ENCODE measurements at places on chromosomes 7 and 10.
A peak's percentile ranks its signal among the peaks of the same experiment; 100 is the strongest.

- no peak for DNase-seq
Measured at GRCh38 chr10:109912335-109913281, 10.7 kb downstream of the XPNPEP1 start.

GRCh38 chr7:34086064-34086463 is 180.7 kb downstream of the BMPER start:
- no peak for DNase-seq

DNA sequence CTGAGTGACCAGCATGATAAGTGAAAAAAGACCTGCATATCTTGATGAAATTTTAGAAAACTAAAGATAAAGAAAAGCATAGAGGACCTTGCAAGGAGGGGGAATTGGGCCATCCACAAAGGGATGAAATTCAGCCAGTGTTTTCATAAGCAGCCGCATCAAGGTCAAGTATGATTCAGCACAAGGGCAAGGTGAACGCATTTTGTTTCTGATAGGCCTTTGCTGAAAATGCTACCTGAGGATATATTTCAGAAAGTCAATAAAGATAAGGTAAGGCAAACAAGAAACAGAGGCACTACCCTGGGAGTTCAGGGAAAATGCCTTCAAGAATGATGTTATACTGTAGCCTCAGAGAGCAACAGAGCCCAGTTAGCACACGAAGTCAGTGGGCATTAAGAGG is 55.0 kb upstream of the SHH start:
- no peak for DNase-seq

- no peak for DNase-seq
Measured at GRCh38 chr10:70853457-70853856, 34.9 kb downstream of the PCBD1 start.

GRCh38 chr10:124735491-124736286 is 8.5 kb downstream of the FAM53B start:
- DNase-seq = no peak

- DNase-seq = no peak
Measured at GRCh38 chr7:21884496-21884895, 61.2 kb downstream of the CDCA7L start.

- no peak for DNase-seq
Measured at GRCh38 chr7:91045606-91046005, 218.6 kb upstream of the FZD1 start.

- no peak for DNase-seq
Measured at GRCh38 chr7:57789130-57789529, 339.2 kb downstream of the ZNF716 start.

GRCh38 chr7:30169579-30169978 is 34.8 kb downstream of the MTURN start:
- DNase-seq = no peak

DNA sequence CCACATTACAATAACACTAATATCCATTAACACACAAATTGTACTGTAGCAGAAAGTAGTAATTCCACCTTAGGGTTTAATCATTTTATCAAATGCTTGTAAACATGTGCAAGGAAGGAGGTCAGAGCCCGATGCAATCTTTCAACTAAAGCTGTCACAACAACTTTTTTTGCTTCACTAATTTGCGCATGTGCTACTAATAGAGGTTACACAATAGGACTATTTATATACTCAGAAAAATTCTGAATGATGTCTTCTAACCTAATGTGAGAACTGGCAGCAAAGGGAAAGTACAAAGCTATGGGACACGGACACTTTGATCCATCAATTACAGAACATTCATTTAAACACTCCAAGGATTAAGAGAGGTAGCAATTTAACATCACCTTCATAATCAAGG is 244.4 kb downstream of the CHCHD3 start:
- no peak for DNase-seq

DNA sequence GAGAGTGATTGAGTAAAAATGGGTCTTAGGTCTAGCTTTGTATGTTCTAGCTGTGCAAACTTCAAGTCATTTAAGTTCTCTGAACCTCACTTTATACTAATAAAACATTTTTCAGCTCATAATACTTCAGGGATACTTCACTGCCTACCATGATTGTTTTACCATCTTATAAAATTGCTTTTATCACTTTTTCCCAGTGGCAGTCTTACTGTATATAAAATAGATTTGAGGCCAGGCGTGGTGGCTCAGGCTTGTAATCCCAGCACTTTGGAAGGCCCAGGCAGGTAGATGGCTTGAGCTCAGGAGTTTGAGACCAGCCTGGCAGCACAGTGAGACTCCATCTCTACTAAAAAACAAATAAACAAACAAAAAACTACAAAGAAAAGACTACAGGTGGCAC is 17.4 kb downstream of the FGL2 start:
- DNase-seq = no peak

- DNase-seq = no peak
Measured at GRCh38 chr10:49541762-49542161, 2.8 kb upstream of the ERCC6 start.

- no peak for DNase-seq
Measured at GRCh38 chr10:78535716-78536218, 502.1 kb downstream of the RPS24 start.

DNA sequence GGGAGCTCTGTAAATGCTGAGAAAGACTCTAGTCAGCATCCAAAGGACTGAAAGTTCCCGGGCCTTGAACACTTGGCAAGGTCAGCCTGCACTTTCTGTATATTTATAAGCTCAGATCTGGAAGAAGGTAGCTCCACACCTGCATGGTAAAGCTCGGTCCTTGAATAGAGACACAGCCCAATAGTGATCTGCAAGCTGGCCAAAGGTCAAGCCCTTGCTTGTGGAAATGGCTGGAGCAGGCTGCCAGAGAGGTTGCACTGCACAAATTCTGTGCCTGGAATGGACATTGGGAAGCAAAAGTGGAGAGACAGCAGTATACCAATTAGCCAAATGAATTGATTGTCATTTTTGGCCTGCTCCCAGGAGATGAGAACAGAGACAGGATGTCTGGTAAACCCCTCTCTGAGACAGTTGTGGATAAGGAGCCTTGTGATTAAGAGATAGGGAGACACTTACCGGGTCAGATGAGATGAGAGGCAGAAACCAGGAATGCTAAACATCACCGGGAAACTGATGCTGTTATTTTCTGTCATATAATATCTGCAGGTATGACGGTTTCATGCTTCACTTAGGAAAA is 8.0 kb upstream of the FRA10AC1 start:
- DNase-seq = no peak

DNA sequence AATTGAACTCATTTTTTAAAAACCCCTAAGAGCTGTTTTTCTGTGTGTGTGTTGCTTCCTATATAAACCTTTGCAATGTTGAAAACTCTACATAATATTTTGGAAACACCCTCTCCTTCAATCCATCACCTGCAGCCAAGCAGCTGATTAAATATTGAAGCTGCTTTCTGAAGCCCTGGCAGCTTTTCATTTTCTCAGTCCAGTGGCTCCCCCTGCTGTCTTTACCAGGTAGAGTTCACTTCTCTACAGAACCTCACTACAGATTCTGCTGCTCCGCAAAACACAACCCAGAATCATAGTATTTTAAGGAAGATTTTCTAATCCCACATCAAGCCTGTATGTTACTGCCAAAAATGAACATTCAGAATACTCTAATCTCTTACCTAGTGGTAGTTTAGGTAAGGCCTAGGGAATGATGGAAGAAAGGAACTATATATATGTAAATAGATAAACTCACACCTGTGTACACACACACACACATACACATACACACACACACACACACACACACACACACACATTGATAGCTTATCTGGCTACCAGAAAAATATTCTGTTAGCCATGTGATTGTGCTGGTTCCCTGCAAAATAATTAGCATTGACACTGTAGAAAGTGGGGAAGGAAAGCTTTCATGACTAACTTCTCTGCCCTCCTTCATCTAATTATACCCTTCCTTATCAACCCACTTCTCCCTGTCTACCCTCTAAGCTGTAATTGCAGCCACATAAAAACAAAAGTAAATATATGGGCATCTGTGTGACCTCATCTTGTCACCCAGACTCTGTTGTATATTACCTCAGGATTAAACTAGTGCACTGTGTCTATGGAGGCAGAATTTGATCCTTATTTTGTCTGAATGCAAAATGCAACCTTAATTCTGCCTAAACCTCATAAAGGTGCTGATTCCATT is 229.5 kb upstream of the FZD1 start:
- DNase-seq = peak; percentile 40

GRCh38 chr7:2232766-2233520 is at the start of gene MAD1L1:
Gene MAD1L1 (minus strand): TSS chr7:2232945. CDS start chr7:2230133, 2,812 bp downstream.
- DNase-seq = peak; percentile 78

DNA sequence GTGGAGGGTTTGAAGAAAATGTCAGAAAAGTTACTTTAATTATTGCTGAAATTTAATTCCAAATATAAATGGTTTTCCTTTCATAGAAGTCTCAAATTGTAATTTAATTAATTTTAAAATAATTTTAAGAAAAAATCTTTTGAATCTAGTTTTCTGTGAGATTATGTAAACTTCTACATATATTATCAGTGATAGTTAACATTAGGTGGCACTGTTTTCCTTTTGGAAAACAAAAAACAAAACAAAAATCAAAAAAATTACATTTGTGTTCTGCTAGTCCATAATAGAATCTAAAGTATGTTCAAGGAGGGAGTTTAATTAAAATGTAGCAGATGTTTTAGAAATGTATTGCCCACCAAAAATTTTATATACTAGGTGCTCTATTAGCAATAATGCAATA is 1456.7 kb downstream of the REEP3 start:
- DNase-seq = no peak

- DNase-seq = peak; percentile 49
Measured at GRCh38 chr7:44693641-44694313, 54.9 kb upstream of the ZMIZ2 start.

GRCh38 chr7:125065001-125065400 is 135.4 kb upstream of the POT1 start:
- DNase-seq = no peak
